Islet precursor cell (in vitro differentiated cells): ENCODE measurements at places on chromosomes 4 and X.
A peak's percentile ranks its signal among the peaks of the same experiment; 100 is the strongest.

- DNase-seq = no peak
Observed at GRCh38 chr4:121270389-121270788, 106.3 kb upstream of the TNIP3 start.

- DNase-seq = no peak
Observed at GRCh38 chr4:109939190-109939589, 26.5 kb downstream of the EGF start.

DNA sequence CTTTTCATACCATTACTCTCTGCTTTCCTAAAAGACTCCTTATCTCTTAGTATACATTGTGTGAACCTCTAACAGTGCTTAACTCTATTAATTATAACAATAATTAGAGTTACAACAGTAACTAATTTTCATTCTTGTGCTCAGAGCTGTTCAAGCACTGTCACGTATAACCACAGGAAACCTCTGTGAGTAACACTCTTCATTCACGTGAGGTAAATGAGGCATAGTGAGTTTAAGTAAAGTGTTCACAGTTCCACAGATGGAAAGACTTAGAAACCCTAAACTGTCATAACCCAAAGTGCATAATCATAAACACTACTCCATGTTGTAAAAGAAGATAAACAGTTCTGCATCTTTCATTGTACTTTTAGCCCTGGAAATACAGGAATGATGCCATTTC lies 222.4 kb downstream of the CCSER1 start:
- no peak for DNase-seq

- no peak for DNase-seq
Observed at GRCh38 chrX:116379854-116380253, 56.6 kb upstream of the SLC6A14 start.

- DNase-seq = no peak
Observed at GRCh38 chr4:47837908-47838294, at the start of gene CORIN. TSS of gene CORIN (minus strand) at chr4:47838067. CDS start at chr4:47837949, 118 bp downstream.

DNA sequence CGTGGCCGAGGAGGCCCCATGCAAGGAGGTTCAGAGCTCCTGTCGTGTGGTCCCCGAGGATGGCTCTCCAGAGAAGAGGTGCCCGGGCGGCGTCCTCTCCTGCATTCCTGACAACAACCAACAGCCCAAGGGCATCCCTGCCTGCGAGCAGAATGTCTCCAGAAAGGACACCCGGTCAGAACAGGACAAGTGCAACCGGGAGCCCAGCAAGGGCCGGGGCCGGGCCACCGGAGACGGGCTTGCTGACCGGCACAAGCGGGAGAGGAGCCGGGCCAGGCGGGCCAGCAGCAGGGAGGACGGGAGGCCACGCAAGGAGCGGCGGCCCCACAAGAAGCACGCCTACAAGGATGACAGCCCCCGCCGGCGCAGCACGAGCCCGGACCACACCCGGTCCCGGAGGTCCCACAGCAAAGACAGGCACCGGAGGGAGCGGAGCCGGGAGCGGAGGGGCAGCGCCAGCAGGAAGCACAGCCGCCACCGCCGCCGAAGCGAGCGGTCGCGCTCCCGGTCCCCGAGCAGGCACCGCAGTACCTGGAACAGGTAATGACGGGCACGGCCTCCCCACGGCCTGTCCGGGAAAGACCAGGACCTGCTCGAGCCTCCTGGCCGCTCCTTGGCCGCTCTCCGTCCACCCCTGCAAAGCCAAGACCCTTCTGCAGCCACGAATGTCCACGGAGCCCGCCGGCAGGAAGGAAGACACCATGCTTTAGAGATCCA lies 9.8 kb downstream of the AKAP17A start:
- peak; percentile 48 for DNase-seq
